HTR-8/SVneo (cell line): ENCODE measurements at places on chromosomes 3 and 15.

GRCh38 chr3:187989575-187990153, 164.3 kb upstream of the LPP start:
- no peak for DNase-seq

DNA sequence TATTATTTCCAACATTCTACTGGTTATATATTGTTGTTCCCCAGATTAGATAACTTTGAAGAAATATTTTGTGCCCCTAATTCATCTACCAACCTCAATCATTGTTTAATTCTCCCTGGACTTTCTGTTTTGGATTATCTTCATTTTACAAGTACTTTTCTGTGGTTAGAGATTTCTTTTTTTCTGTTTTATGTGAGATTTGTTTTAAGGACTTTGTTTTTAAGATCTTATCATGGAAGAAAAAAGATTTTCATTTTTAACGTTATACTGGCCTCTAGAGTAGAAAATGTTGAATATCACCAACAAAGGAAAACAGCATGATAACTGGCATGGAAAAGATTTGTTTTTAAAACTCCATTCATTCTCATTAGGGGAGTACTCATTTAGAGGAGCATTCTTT, 210.9 kb upstream of the KCNMB2 start:
- DNase-seq = no peak

- DNase-seq = no peak
These were observed 748.9 kb upstream of the NR2F2 start for GRCh38 chr15:95581595-95581994.

GRCh38 chr3:40468018-40468417, 8.9 kb upstream of the ZNF619 start:
- no peak for DNase-seq

DNA sequence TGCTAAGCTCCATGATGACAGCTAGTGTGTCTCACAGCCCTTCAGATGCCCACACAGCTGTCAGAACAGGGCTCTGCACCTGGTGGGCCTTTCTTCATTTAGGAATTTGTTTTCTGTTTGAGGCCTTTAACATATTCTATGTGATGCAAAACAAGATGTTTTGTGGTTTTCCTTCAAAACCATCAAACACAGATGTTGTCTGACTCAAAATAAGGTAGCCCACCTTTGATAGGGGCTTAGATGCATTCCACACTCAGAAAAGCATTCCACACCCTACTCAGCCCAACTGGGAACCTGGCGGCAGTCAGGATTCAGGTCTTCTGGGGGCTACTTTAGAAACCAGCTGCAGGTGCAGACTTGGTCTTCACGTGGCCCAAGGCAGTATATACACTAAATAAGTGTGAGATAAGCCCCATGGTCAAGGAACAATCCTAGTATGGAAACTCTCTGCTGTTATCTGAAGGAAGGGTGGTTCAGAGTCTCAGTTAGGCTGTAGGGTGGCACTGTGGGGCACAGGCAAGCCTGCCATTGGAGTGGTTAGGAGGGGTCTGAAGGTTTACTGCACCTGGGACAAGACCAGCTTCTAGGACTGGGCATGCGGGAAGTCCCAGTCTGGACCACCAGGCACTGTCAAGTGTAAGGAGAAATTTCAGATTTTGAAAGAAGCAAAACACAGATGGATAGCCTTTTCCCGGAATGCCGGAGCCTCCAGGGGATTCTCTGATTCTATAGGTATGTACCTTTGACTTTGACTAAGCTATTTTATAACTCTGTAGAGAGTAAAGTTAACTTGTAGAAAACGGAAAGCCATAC, 20.1 kb downstream of the LRRC2 start:
- DNase-seq = no peak

DNA sequence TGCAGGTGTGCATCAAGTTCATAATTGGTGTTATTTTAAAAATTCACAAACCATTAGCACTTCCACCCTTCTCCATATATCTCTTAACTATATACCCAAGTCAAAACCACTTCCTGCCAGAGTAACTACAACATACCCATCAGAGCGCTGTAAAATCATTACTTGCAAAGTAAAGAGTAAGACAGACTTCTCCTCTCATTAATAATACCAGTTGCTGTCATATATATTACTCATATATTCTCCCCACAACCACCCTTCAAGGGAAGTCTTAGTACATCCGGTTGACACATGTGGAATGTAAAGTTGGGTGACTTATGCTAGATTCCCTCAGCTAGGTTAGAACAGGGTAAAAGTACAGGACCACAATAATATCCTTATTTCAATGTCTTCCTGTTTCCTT, 5.6 kb downstream of the TERC start:
- no peak for DNase-seq
